Activated CD8-positive, alpha-beta memory T cell treated with anti-CD3 and anti-CD28 coated beads, Interleukin-2, amount 50 U/mL, for 4 hours (primary cell): ENCODE measurements at places on chromosomes 6 and 20.

- DNase-seq = no peak
Measured at GRCh38 chr6:127366282-127367022, 23.0 kb upstream of the ECHDC1 start.

DNA sequence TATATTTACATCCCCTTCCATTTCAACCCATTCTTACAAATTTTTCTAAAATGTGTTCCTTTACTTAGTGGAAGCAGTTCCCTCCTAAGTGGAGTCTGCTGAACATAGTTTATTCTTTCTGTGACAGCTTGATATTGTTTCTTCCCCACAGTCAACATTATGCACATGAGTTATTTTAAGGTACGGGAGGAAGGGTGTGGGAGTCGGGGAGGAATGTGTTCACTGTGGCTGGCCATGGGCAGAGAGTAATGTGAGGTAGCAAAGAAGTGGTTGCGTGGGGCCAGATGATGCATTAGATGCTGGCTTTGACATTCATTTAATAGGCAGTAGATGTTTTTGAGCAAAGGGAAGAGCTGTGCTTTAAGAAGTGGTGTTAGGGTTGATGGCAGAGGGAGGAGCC is 98.5 kb downstream of the ARMC2 start:
- no peak for DNase-seq

GRCh38 chr6:21143645-21144044 is 449.9 kb upstream of the SOX4 start:
- no peak for DNase-seq

DNA sequence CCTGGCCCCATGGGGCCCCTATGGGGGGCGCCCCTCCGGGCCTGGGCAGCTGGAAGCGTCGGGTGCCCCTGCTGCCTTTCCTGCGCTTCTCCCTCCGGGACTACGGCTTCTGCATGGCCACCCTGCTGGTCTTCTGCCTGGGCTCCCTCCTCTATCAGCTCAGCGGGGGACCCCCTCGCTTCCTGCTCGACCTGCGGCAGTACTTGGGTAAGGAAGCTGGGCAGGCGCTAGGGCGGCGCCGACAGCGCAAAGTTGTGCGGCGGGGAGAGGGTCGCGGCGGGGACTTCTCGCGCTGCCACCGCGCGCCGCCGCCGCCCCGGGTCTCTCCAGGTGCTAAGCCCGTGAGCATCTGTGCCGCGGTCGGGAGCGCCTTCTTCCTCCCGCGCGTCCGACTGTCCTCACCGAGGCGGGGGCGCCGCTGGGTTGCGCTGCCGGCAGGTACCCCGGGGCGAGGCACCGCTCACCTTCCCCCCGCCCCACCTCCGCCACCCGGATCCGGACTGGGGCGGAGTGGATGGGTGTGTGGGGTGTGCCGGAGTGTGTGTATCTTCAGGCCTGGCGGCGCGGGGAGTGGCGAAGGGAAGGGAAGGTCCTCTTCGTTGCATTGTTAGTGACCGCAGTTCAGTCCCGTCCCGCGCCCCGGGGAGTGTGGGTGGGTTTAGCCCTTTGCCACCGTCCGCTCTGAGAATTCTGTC is 788 bp downstream of the UST start:
- DNase-seq = peak; percentile 48

GRCh38 chr6:163191704-163192537 is 222.6 kb upstream of the QKI start:
- no peak for DNase-seq

DNA sequence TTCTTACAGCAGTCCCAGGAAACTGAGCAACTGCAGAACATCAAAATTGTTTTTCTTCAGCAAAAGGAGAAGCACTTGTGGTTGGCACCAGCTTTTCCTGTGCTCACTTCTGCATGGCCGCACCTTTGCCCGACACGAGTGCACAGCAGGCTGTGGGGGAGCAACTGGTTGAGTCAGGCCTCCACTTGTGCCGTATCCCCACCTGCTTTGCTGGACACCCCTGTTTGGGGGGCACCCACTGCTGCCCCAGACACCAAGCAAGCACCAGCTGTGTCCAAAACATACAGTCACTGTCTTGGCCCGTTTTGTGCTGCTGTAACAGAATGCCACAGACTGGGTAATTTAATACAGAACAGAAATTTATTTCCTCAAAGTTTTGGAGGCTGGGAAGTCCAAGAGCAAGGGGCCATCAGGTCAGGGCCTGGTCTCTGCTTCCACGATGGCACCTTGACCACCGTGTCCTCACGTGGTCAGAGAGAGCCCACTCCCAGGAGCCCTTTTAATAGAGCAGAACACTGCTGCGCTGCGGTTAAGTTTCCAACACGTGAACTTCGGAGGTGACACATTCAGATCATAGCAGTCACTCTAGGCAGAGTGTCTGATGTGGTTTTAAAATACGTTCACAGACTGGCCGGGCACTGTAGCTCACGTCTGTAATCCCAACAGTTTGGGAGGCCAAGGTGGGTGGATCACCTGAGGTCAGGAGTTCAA is 8.7 kb upstream of the GMEB2 start:
- peak; percentile 64 for DNase-seq

GRCh38 chr6:3379482-3380060 is 77.3 kb downstream of the SLC22A23 start:
- DNase-seq = no peak

GRCh38 chr20:12605751-12606150 is 403.0 kb upstream of the SPTLC3 start:
- DNase-seq = no peak

- peak; percentile 48 for DNase-seq
Measured at GRCh38 chr6:118660218-118660569, 8.8 kb upstream of the CEP85L start.

GRCh38 chr6:141744971-141745370 is 387.8 kb upstream of the GJE1 start:
- no peak for DNase-seq

DNA sequence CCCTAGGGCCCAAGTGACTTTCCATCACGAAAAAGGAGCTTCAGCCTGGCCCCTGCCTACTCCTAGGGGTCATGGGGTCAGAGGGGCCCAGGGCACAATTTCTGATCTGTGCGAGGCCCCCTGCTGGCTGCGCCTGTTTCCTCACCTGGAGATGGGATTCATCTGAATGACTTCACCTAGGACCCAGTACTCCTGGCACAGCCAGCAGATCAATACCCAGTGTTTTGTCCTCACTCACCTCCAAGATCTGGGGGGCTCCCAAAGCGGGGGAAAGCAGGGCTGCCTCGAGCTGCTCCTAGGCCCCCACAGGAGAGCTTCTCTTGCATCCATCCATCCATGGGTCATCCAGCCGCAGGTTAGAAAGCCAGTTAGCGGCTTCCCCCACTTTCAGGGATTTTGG is 33.8 kb downstream of the CD40 start:
- no peak for DNase-seq

DNA sequence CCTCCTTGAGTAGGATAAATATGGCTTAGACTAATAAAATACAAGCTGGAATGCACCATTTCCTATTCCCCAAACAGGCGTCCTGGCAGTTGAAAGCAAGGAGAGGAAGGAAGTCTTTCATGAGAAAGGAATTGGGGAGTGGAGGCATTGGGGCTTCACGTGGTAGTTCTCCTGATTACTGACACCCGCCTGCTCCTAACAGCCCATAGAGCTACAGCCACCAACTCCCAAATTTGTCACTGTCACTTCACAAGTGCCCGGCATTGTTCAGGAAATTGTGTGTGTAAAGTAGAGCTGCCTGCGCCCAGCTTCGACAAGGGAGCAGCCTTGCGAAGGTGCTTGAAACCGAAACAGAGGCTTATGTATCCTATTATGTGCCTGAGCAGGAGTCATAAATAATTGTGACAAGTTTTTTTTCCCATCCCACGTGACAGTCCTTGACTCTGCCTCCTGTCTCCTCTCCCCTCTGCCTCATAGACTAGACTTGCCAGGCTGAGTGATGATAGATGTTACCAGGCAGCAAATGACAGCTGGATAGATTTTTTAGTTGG is 301.7 kb upstream of the ZFP64 start:
- no peak for DNase-seq

DNA sequence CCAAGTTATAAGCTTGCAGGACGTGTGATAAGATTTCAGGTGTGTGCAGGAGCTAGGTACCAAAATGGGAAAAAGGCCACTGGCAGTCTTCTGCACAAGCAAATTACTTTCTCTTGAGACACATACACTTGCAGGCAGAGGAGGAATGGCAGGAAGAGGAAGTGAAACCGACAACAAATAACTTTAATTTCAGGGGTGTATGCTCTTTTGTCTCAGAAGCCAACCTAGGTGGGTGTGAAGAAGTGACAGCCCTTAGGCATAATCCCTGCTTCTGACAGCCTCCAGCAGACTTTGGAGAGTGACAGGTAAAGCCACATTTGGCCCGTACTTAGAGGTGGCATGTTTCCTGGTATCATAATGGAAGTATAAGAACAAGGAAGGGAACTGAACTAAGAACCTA is 118.8 kb upstream of the TRAF3IP2 start:
- DNase-seq = no peak
